ENCODE measurements at places on chromosomes 1 and 21. TPM values are rescaled to one million over a fixed set of nuclear protein-coding genes. Genes with fewer than 3 reads are reported as not detected.

The BATF3 gene
- 5.9 TPM for total RNA-seq

The CD48 gene
- total RNA-seq, result not detected

The LCE3B gene
- total RNA-seq, result not detected

The FCRL3 gene
- total RNA-seq, result not detected

The NR5A2 gene
- total RNA-seq, result 0.37 TPM

The ANKRD45 gene
- 0.45 TPM for total RNA-seq

The BARHL2 gene
- total RNA-seq, result not detected

The CNST gene
- total RNA-seq, result 22.5 TPM

The CTH gene
- total RNA-seq, result 23.1 TPM

The PHLDA3 gene
- 110 TPM for total RNA-seq

The BEND5 gene
- total RNA-seq, result 0.75 TPM

The MROH7 gene
- not detected for total RNA-seq

The SAMD13 gene
- 0.61 TPM for total RNA-seq

The DCST1 gene
- total RNA-seq, result not detected

The RIPK4 gene
- total RNA-seq, result 54.8 TPM

The TRIM67 gene
- not detected for total RNA-seq

The ST6GALNAC5 gene
- 2.3 TPM for total RNA-seq

The SPTA1 gene
- total RNA-seq, result not detected

The C4BPB gene
- total RNA-seq, result not detected

The NOC2L gene
- total RNA-seq, result 349 TPM

The KRTAP7-1 gene
- total RNA-seq, result not detected

The DMRTA2 gene
- 0.24 TPM for total RNA-seq

The GBP6 gene
- total RNA-seq, result not detected

The GNB1 gene
- 53.2 TPM for total RNA-seq

The CACNA1S gene
- 0.08 TPM for total RNA-seq

The ADAMTSL4 gene
- total RNA-seq, result 7.7 TPM
